ENCODE measurements at places on chromosomes 2 and 18.

GRCh38 chr2:240725671-240726070 is 34.0 kb downstream of the AQP12A start:
- DNase-seq, result peak; percentile 85

- no peak for DNase-seq
Observed at GRCh38 chr18:715626-716025, 3.2 kb upstream of the ENOSF1 start.

DNA sequence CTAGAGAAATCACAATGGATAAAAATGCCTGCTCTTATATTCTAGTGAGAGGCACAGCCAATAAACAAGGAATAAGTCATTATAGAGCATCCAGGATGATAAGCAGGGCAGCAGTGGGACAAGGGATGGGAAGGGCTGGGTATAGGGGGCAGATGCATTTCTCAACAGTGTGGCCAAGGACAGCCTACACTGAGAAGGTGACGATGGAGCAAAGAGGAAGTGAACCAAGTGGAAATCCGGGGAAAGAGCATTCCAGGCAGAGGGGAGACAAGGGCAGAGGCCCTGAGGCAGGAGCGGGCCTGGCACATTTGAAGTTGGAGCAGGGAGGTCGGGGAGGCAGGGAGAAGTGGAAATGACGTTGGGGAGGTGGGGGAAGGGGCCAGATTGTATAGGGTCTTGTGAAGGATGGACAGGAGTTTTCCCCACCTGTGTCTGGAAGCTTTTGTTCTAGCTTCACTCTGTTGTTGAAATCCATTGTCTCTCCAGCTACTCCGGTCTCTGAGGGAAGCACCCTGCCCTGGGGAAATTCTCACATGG is 17.6 kb downstream of the TMEM177 start:
- no peak for DNase-seq

- DNase-seq, result no peak
Observed at GRCh38 chr18:7902399-7902839, 335.3 kb downstream of the PTPRM start.

DNA sequence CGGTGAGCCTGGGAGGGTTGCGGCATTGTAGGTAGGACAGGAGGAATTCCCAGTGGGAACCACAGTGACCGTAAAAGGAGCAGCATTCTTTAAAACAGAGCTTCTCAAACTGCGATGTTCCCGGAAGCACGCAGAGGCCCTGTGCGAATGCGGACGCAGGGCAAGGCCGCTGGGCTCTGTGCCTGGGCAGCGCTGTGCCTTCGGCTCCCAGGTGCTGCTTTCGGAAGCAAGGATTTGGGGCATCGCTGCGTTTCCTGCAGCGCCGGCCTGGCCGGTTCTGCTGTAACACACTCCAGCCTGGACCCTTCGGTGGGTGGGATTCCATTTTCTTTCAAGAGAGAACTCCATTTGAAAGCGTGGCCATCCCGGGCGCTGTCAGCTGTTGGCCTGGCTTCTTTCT is 118.6 kb downstream of the PTGR3 start:
- DNase-seq, result no peak

DNA sequence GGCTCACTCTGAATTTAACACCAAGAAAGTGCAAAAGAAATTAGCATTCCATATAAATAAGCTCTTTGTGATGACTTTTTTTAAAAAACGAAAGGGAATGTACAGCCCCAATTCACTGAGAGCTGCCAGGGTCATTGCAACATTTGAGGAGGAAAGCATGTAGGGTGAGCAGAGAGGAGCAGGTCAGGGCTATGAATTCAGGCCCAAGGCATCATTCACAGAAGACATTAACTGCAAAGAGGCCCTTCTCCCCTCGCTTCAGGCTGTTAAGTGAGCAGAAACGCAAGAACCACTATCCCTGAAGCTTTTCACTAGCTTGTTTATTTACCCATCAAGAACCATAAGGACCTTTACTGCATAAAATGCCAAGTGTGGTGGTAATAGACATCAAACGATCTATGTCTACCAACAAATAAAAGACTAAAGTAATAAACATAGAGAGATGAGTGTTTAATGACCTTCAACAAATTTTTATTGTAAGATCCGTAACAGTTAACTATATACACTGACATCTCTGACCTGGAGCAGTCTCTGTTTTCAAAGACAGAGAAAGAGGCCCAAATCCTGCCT is 333.1 kb upstream of the HNRNPA3 start:
- no peak for DNase-seq

GRCh38 chr2:53994818-53995808 is 24.3 kb upstream of the PSME4 start:
- DNase-seq, result no peak
